Putamen (tissue), 1 donor: ENCODE measurements at places on chromosomes 1 and 21.

DNA sequence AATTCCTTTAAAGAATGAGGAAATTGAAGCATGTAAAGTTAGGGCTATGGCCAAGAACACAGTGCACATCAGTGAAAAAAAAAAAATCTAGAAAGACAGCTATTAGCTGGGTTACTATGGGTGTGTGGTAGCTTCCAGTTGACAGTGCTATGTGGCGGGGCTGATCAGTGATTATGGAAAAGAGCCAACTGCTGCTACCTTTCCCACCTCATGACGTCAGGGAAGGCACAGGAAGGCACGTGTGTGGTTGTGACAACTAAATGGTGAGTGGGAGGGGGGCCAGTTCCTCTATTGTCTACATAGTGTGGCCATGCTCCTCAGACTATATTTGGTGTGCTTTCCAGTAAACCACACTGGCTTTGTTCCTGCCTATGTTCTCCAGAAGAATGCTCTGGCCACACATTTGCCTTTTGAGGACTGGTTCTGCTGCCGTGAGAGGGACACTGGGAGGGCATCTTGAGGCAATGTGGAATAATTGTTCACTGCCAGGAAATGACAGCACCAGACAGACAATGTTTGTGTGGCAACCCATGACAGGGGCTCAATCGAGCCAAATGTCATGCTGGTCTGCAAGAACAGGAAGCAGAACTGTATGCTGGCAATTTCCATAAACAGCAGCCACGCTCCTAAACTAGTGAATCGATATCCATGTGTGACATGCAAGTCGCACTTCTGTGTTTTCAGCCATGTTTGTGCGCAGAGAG lies 3.0 kb upstream of the SDE2 start:
- peak; percentile 71 for DNase-seq

DNA sequence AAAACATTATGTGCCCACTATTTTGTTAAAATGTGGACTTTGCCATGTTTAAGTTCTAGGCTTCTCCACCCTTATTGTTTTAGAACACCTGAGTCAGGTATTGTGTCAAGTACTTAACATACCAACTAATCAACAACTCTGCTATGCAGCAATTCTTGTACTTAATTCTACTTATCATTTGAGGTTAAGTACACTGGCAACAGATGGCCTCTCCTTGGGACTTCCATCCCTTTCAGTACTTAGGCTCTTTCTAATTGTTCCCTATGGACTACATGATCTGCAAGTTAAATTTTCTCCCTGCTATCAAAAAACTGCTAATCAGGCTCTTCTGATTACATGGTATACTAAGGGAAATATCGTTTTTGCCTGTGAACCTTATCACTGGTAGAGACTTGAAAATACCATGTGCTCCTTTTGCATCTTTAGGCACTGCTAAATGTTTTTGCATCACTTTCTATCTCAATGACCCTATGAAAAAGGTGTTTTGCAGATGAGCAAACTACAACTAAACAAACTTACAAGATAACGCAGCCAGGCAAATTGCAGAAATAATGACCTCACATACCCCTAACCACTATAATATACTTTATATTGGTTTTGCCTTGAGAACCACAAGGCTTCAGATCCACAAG lies 18.9 kb downstream of the SFPQ start:
- no peak for DNase-seq

DNA sequence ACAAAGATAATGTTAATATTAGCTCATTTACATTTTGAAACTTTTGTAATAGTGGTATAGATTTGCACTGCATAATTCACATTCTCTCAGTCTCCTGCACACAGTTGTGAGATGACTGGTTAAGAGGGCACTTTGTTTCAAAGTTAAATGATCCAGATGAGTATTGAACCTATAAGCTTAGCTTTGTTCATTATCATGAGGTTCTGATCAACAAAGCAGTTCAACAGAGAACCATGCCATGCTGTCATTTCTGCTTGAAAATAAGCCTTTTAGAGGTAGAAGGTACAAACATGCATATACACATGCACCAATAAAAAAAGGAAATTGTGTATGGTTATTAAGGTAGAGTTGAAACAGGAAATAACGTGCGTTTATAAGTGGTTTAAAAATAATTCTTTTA lies 4.8 kb downstream of the RAP1A start:
- DNase-seq: no peak

DNA sequence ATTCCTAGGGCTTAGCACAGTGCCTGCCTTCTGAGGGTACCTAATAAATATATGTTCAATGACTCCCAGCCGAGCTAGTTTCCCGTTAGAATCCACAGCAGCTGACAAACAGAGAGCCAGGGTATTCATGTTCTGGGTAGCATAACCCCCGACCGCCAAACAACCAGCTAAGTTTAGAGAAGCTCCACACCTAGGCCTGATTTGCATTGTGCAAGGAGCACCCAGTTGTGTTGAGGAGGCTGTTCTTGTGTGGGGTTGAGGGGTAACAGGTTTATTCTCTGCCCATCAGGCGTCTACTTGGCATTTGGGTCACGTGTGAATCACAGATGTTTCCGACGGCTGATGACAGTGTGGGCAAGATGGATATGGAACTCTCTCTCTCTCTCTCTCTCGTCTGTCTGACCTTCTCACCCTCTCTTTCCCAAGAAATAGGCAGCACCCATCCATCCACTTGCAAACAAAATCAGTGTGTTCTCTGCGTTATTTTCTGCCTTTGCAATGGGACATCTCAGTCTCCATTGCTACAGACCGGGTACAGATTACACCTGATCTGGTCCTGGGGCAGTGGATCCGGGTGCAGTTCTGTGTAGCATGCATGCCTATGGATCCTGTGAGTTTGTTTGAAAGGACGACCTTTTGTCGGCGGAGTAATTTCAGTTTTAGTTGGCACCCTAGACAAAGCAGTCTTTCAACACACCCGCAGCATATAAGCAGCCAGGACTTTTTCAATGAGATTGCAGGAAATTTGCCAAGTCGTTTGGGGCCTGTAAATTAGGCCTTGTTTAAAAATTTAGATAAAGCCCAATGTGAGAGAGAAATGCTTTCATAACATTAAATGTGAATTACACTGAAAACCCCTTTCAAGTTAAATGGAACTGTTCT lies 29.4 kb downstream of the KAZN start:
- DNase-seq: peak; percentile 87

- no peak for DNase-seq
Observed at GRCh38 chr1:37721565-37721964, 29.2 kb downstream of the CDCA8 start.

DNA sequence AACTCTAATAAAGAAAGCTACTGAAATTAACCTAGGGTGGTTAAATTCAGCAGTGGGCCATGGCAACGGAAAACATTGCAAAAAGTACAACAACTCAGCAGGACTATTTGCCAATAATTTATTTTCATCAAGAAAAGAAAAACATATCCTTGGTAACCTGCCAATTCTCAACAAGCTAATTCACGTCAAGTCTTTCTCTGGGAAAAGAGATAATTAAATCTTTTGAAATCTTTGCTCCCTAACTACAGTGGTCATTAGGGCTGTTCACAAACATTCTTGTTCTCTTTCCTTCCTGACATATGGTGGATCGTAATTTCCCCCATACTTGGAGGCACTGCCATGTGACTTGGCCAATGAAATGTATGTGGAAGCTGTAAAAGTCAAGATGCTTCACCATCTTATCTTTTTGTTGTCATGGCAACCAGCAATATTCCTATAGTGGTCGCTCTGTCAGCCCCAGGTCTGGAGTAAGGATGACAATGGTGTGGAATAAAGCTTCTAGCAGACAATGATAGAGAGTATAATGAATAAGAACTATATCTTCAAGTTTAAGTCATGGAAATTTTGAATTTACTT lies 29.6 kb upstream of the ZNF326 start:
- no peak for DNase-seq

- no peak for DNase-seq
Observed at GRCh38 chr1:75334876-75335389, 200.7 kb downstream of the LHX8 start.

GRCh38 chr1:109927911-109928321 lies 17.3 kb downstream of the CSF1 start:
- DNase-seq: peak; percentile 50

DNA sequence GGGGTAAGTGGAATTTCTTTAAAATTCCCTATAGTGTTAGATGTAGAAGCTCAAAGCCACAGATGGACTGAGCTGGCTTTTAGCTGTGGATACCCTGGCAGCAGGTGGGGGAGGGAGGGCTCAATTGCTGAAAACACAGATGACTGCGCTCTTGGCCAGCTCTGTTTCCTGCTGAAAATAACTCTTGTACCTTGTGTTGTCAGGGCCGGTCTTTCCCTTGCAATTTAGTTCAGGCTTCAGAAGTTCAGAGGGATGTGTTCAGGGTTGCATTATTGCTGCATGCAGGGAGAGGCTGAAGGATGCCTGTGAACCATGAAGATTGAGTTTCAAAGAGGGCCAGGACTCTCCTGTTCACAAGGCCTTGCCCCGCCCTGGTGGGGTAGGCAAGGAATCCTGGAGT lies 58.1 kb upstream of the GCLM start:
- DNase-seq: no peak

GRCh38 chr1:113545626-113546025 lies 155.3 kb downstream of the MAGI3 start:
- no peak for DNase-seq

GRCh38 chr1:108583757-108584427 lies 24.0 kb downstream of the EEIG2 start:
- no peak for DNase-seq

DNA sequence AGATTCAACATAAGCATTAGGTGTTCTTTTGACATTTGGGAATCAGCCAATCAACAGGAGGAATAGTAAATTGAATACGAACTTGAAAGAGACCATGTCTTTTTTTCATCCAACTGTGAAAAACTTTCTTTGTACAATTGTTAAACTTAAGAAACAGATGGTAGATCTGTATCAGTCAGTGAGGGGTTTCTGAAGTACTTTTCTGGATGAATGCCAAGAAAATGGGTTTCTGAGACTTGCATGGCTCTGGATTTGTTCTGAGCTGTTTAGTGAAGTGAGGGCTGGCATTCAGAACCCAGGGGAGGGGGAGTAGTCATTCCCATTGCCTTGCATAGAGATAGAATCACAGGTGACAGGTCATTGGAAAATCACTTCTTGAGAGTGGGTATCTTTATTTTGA lies 37.4 kb downstream of the PTPRC start:
- no peak for DNase-seq

DNA sequence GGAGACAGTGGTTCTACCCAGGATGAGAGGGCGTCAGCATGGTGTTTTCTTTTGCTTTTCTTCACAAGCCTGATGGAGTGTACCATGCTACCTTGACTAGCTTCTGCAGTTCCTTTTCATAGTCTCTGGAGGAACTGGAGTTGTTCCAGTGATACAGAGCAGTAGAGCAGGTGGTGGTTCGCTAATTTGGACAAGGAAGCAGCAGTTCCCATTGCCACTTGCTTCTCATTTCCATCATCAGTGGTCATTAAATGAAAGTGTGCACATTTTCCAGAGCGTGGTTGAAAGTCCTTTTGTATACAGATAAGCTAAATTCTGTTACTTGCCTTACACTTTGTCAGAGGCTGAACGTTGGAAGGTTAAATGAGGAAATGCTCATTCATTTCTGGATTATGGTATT lies 182.3 kb downstream of the C1orf21 start:
- DNase-seq: no peak

DNA sequence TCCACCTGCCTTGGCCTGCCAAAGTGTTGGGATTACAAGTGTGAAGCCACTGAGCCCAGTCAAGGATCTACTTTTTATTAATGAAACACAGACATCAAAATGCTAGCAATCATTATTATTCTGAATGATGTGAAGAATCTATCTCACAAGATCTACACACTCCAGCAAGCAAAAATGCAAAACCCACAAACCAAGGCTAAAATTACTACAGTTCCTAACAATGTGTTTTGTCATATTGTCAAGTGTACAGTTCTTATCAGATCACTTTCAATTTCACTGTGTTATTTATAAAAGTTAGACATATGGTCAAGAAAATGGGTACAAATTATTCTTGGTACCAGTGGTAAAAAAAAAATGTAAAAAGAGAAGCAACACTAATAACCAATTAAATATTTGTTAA lies 61.3 kb upstream of the SDC3 start:
- DNase-seq: no peak

DNA sequence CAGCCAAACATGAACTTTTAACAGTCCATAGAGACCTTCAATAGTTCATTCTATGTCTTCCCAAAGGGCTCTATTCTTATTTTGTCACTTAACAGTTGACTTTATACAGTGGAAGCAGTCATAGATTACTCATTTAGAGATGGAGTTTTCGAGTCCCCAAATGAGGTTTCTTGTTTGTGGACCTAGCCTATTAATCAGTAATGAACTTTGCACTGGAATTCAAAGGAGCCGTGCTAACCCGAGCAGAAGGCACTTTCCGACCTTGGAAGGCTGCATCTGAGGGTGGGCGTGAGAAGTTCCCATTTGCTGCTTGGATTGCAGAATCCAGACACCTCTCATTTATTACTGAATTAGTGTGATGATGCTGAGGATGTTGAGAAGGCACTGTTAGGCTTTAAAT lies 46.4 kb downstream of the TTC39A start:
- DNase-seq: no peak

- no peak for DNase-seq
Observed at GRCh38 chr1:222643606-222643937, 25.7 kb downstream of the MIA3 start.

DNA sequence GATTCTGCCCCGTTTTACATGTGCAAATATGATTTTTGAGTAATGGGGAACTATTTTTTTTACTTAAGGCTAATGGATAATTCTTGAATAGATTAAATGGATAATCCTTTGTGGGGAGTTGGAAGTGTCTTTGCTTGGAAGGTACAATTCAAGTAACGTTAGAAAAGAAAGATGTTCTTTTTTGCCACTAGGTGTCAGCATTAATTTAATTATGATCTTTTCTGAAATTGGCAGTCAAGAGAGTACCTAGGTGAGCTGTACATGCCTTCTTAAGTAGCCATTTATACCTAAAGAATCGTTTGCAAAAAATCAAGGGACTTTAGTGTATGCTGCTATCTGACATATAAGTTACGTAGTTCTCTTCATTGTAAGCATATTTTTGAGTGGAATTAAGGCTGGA lies 2.2 kb downstream of the FBXO28 start:
- DNase-seq: peak; percentile 45

- peak; percentile 95 for DNase-seq
Observed at GRCh38 chr1:205518661-205519540, 14.4 kb downstream of the CDK18 start.

GRCh38 chr1:230272557-230272956 lies 153.6 kb downstream of the PGBD5 start:
- DNase-seq: no peak

DNA sequence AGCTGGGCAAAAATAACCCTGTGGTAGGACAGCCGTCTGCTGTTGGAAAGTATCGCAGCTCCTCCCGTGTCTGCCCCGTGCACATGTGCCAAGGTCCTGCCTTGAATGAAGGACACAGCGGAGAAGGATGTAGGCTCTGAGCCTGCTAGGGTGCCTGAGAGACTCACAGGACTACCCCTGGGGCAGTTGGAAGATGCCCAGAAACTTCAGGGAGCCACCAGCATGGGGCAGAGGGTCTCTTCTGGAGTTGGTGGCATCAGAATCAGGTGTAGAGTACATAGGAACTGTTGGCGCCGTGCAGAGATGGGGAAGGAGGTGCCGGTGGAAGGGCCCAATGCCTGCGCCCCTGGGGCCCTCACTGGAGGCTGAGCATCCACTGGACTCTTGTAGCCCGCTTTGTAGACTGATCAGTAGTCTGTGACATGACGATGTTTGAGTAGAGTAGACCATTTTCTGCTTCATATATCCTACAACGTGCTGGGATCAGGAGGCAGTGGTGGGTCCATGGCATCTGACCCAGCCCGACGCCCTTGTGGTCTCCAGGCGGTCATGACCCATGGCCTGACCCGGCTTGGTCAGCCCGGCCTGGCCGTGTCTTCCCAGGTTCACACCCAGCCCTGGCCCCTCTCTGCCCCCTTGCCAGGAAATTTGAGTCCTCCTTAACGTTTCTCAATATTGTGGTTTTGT lies 5.3 kb upstream of the C1orf174 start:
- no peak for DNase-seq

GRCh38 chr1:90720145-90720636 lies 3.1 kb upstream of the BARHL2 start:
- no peak for DNase-seq
